Hematopoietic multipotent progenitor cell treated with erythropoietin and hydrocortisone succinate and interleukin-3 and kit ligand, for 4 days (in vitro differentiated cells): ENCODE measurements at places on chromosomes 13 and 19.

GRCh38 chr19:45032421-45032820 lies 6.4 kb upstream of the CLASRP start:
- DNase-seq = no peak

- DNase-seq = peak; percentile 97
Observed at GRCh38 chr19:17932485-17933338, at the start of gene CCDC124. TSS of gene CCDC124 (plus strand) at chr19:17933015. CDS start at chr19:17936421, 3,406 bp downstream.

GRCh38 chr19:3707868-3708206 lies 347 bp upstream of the TJP3 start:
- no peak for DNase-seq

DNA sequence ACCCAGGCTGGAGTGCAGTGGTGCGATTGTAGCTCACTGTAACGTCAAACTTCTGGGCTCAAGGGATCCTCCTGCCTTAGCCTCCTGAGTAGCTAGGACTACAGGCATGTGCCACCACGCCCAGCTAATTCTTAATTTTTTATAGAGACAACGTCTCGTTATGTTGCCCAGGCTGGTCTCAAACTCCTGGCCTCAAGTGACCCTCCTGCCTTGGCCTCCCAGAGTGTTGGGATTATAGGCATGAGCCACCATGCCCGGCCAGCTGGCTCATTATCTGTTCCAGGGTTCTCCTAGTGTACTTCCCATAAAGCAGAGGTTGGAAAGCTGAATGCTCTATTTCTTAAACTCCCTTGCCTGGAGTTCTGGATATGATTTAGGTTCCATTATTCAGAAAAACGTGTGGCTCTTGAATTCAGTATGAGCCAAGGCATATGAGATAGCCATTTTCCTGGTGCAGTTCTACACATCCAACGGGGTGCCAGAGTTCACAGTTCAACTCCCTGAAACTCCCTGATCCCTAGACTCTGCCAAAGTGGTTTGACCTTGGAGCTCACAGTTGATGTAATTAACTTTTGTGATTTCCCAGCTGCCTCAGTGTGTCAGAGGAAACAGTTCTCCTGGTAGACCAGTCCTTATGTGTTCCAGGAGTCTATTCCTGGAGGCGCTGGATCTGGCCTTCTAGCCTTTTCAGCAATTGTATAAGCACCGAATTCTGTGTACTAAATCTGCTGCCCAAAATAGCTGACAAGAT lies 21.6 kb downstream of the GPR183 start:
- DNase-seq = no peak

- no peak for DNase-seq
Observed at GRCh38 chr19:17824339-17824738, 3.0 kb upstream of the INSL3 start.

DNA sequence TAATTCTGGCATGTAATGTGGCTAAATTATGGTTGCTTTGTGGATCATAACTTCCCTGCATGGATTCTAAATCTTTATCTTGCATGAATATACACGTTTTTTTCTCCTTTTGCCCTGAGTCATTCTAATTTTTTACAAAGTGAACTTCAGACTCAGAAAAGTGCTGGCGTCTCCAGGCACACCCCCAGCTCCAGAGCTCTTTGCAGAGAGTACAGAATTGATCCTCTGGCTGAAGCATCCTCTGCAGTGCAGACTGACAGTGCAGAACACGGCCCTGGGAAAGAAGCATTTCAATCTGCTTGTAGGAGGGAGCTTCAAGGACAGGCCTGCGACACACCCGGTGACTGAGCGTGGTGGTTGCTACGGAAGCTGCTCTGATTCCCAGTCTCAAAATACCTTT lies 228.1 kb downstream of the FGF9 start:
- DNase-seq = no peak

GRCh38 chr13:113098162-113098732 lies 7.3 kb upstream of the F7 start:
- no peak for DNase-seq

GRCh38 chr19:38704488-38705026 lies 39.7 kb downstream of the CAPN12 start:
- no peak for DNase-seq
